ENCODE measurements at places on chromosomes 7 and 10. TPM values are rescaled to one million over a fixed set of nuclear protein-coding genes. Genes with fewer than 3 reads are reported as not detected.

DNA sequence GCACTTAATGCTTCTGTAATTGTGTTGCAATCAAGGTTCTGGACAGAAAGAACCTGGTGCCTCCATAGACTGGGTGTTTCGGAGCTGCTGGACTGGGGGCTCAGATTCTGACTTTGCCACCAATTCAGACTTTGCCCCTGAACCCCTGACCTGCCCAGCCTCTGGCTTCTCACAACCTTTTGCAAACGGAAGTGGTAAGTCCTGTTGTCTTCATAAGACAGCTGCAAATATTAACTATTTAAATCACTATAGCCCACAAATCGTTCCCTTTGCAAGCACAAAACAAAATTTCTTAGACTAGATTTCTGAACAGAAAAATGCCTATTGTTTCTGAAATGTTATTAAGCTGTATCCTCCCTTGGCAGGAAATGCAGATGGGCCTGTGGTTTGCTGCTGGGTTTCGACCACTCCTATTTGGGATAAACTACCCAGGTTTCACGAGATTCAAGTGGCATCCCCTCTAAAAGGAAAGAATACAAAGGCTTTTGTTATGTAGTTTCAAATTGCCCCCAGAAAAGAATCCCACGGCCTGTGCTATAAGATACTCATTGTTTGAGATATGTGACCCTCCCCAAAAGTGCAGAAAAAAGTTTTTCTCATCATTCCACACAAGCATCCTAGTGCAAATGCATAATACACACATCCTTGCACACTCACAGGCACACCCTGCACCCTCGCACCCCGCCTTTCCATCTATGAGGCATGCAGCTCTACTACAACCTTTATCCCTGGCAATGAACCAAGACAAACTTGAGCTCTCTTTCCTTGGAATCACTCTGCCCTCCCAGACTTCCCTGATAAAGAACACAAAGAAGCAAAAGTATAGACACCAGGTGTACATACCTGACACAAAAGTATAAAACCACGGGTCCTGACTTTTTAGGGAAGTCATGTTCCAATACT lies 209.1 kb downstream of the PRPF18 start:
- peak; percentile 41 for DNase-seq

- no peak for DNase-seq
Measured at GRCh38 chr10:79433324-79434222, 11.9 kb downstream of the ZCCHC24 start.

DNA sequence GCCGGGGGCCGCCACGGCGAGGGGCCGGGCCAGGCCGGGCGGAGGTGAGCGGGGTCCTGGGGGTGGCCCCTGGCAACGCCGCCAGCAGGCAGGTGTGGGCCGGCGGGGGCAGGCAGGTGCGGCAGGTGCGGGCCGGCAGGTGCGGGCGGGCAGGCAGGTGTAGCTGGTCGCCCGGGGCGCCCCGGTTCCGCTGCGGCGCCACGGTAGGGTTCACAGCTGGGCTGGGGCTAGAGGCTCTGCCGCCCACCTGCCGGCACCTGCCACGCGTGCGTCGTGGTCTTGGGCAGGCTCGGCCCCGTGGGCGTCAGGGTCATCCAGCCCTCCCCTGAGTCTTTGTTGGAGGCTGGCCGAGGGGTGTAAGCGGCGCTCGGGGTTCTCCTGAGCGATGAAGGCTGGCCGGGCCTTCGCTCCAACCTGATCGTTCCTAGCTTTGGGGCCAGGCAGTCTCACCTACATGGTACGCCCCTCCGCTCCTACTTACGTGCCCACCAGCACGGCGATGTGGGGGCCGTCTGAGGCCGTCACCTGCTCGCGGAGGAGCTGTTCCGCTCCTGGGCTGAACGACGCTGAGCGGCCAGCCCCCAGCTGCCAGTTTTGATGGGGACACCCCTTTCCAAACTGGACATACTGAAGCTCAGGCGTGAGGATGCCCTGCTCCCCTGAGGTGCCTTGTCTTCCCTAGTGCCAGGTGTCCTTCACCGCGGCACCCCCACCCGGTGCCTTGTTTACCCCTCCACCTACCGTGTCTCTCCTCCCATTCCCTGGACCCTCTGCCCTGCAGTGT lies 493 bp downstream of the ZMIZ2 start:
- no peak for DNase-seq

DNA sequence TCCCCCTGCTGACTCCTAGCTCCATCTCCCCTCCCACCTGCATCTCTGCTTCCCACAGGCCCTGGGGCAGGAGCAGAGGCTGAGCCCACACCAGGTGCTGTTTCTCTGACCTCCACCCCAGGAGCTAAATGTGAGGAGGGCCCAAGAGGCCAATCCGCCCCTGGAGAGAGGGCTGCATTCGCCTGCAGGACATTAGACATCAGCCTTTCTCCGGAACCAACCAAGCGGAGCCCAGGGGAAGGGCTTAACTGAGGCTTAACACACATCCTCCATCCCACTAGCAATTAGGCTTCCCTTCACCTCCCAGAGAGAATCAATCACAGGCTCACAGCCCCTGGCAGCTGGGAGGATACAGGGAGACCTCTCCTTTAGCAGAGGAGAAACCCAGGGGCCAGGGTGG lies 50.5 kb downstream of the SH3PXD2A start:
- DNase-seq, result no peak

DNA sequence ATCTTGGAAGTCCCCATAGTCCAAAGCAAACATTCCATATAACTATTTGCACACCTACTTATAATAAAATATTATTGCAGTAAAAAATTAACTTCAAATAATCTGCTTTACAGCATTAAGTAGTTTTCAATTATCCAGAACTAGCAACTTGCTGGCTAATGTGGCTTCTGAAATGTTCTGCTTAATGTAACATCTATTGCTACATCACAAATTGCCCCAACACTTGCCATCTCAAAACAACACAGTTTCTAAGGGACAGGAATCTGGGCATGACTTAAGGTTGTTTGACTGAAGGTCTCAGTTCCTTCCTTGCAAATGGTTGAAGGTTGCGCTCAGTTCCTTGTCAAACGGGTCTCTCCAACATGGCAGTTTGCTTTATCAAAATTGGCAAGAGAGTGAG lies 378.5 kb upstream of the SEMA3C start:
- no peak for DNase-seq

- peak; percentile 66 for DNase-seq
Measured at GRCh38 chr7:50682079-50682478, 100.6 kb downstream of the GRB10 start.

GRCh38 chr10:110777661-110778060 lies 94.1 kb upstream of the PDCD4 start:
- no peak for DNase-seq

DNA sequence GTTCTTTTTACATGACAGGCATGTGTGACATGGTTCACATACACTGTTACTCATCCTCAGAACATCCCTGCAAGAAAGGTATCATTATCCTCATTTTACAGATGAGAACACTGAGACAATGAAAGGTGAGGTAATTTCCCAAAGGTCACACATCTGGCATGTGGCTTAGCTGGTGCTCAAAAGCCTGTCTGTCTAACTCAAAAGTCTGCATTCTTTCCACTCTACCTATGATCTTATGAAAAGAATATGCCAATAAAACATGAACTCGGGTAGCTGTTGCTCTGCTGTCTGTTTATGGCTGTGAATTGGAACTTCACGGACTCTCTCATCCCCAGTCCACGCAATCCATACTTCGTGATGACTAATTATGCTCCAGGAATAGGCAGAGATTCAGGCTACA lies 79.0 kb upstream of the ODAD2 start:
- DNase-seq, result no peak

DNA sequence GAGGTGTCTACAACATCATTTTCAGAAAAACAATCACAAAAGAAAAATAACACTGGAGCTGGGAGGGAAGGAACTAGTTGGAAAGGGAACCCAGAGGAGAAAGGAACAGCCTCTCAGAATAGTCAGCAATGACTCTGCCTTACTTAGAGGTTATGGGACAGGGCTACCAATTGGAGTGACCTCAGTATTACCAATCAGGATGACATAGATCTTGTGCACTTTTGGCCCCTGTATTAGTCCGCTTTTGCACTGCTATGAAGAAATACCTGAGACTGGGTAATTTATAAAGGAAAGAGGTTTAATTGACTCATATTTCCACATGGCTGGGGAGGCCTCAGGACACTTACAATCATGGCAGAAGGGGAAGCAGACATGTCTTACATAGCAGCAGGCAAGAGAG lies 99.7 kb upstream of the SDK1 start:
- DNase-seq, result no peak

- no peak for DNase-seq
Measured at GRCh38 chr10:99595770-99596465, 24.3 kb downstream of the SLC25A28 start.

DNA sequence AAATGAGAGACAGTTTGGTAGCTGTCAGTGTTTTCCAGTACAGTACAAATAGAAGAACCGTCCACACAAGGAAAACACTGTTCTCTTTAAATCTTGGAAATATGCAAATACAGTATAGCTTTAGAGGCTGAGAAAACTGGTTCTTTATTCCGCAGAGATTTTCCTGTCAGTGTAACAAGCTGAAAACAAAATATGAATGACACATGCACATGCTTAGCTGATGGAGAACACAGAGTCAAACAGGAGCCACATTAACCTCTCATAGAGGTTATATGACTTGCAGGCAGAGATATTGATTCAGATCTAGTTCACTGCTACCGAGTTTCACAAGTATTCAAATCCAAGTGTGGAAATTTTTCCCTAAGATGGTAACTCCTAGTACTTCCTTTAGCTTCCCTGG lies 135.2 kb upstream of the C1QL3 start:
- no peak for DNase-seq

ADRB1 gene
- 19.0 TPM for total RNA-seq

RAB18 gene
- 44.4 TPM for total RNA-seq

GTPBP4 gene
- 42.0 TPM for total RNA-seq

SUMF2 gene
- 193 TPM for total RNA-seq
